ENCODE measurements at places on chromosomes 6 and 20.

DNA sequence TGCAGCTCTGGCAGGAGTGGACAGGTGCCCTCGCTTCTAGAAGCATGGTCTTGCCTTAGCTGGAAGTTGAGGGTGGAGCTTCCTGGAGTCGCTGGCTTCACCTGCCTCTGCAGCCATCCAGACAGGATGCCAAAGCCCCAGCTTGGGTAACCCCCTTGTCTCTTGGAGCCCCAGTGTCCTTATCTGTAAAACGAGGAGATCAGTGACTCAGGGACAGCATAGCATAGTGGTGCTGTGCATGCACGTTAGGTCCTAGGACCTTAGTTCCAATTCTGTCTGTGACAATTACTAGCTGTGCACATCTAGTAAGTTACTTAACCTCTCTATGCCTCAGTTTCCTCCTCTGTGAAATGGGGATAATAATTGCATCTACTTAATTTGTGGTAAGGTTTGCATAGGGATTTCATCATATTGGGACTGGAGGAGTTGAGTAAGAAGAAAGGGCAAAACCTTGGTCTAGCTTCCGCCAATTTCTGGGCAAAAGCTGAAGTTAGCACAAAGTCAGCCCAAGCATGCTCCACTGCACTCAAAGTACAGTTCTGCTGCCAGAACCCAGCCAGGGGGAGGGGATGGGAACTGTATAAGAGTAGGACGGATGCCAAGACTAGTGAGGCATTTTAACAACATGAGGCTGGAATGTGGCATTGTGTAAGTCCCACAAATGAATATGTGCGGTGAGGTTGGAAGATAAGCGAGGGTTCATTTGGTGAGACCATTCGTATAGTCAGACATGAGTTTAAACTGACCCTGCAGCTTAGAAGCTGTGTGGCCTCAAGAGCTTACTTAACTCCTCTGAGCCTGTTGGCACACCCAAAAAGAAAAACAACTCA lies 24.5 kb downstream of the TOX2 start:
- DNase-seq = peak; percentile 81
- H3K4me3 ChIP-seq = no peak overlapping the region
- peak overlapping the region; percentile 86 for H3K27ac ChIP-seq
- H3K27me3 ChIP-seq = no peaks in the 10 kb centered on the region

DNA sequence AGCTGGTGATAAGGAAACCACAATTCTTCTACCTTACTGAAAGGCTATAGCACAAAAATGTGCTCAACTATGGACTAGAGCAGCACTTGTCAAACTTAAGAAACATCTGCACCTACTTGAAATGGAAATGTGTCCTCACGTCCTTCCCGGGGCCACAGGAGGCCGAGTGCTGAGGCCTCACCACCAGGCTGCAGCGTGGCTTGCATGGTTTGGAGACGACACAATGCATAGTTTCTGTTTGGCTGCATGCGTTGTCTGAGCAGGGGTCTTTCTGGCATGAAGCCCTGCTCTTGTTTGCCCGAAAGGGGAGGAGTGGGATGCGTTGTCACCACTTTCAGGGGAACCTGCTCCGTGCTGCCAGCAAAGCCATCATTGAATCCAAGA lies 228.8 kb downstream of the TTLL2 start:
- H3K27ac ChIP-seq = no peak overlapping the region
- no peak for DNase-seq
- no peaks in the 10 kb centered on the region for H3K4me1 ChIP-seq

DNA sequence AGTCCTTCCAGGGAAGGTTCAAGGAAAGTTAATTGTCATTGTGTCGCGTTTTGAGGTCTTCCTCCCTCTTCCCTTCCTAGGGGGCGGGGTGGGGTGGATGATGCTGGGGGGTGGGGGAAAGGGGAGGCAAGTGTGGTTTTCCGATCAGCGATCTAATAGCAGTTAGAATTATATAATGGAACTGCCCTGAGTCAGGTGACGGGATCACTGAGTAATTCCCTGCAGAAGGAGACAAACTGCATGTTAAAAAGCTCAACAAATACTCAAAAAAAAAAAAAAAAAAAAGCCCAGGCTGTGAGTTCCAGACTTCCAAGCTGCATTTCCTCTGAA lies 240.4 kb downstream of the PHACTR1 start:
- H3K4me3 ChIP-seq = peak overlapping the region; percentile 63
- H3K27ac ChIP-seq = no peak overlapping the region
- peaks cover 15% of the 10 kb centered on the region for H3K27me3 ChIP-seq
- H3K4me1 ChIP-seq = peaks cover 5% of the 10 kb centered on the region
- DNase-seq = no peak
- H3K36me3 ChIP-seq = no peaks in the 10 kb centered on the region

DNA sequence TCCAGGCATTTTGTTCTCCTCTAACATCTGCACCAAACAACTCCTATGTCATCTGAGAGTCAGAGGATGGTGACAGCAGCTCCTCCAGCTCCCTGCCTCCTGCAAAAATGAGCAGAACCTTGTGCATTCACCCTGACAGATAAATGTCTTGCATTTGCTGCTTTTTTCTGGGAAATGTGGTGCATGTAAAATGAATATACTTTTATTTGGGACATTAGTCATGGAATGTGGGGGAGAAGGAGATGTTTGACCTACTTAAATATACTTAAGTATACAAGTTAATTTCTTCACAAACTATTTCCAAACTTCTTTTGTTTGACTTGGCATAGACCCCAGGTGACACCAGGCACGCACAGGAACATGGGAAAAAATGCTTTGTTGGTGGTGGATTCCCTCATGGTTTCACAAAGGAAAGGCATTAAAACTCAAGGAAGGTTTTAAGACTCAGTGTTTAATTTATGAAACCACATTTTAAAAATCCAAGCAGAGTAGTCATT lies 181.8 kb upstream of the MCHR2 start:
- no peaks in the 10 kb centered on the region for H3K4me1 ChIP-seq
- no peak overlapping the region for H3K27ac ChIP-seq
- no peak overlapping the region for H3K4me3 ChIP-seq
- no peaks in the 10 kb centered on the region for H3K36me3 ChIP-seq

DNA sequence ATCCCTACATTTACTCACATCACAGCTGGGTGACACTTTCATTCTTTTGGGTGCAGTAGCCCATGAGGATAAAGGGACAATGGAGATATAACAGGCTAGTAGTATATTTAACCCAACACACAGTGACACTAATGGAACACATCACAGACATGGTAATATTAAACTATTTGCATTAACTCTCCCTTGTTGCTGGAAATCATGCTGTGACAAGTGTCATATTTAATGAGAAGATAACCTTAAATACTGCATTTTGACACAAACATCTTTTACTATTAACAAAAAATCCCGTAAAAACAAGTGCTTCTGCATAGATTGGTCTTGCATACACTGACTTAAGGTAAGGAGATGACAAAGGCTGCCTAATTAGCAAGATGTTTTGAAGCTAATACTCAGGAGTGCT lies 45.5 kb downstream of the CNR1 start:
- H3K4me1 ChIP-seq = no peaks in the 10 kb centered on the region
- DNase-seq = no peak
- no peaks in the 10 kb centered on the region for H3K36me3 ChIP-seq
- H3K27ac ChIP-seq = no peak overlapping the region

GRCh38 chr6:48061265-48061990 lies 49.6 kb downstream of the PTCHD4 start:
- H3K36me3 ChIP-seq = no peaks in the 10 kb centered on the region
- H3K4me3 ChIP-seq = no peak overlapping the region
- H3K27ac ChIP-seq = no peak overlapping the region

GRCh38 chr20:25398376-25399036 lies 7.9 kb upstream of the ABHD12 start:
- H3K4me1 ChIP-seq = peaks cover 43% of the 10 kb centered on the region
- no peaks in the 10 kb centered on the region for H3K36me3 ChIP-seq
- H3K4me3 ChIP-seq = no peak overlapping the region
- H3K27ac ChIP-seq = peak overlapping the region; percentile 89

- no peak for DNase-seq
- no peaks in the 10 kb centered on the region for H3K27me3 ChIP-seq
- H3K27ac ChIP-seq = no peak overlapping the region
Measured at GRCh38 chr20:4944518-4945313, 56.6 kb downstream of the SLC23A2 start.

- H3K36me3 ChIP-seq = no peaks in the 10 kb centered on the region
- H3K27ac ChIP-seq = no peak overlapping the region
- H3K27me3 ChIP-seq = no peaks in the 10 kb centered on the region
- no peak overlapping the region for H3K4me3 ChIP-seq
- no peak for DNase-seq
Measured at GRCh38 chr20:12927489-12927888, 81.3 kb upstream of the SPTLC3 start.

DNA sequence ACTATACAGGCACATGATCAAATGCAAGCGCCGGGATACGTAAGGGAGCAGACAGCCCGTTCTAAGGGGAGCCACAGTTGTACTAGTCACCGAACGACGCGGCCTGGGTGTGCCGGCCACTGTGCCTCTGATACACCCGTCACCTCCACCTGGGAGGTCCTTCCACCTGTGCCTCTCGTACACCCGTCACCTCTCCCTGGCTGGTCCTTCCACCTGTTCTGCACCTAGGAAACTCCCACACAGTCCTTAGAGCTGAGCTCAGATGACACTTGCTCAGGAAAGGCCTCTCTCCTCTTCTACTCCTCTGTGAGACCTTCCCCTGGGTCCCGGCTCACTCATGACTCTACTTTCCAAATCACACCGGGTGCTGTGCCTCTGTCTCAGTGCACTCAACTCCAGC lies 245.0 kb downstream of the TTLL2 start:
- H3K27me3 ChIP-seq = no peaks in the 10 kb centered on the region
- H3K27ac ChIP-seq = no peak overlapping the region
- no peaks in the 10 kb centered on the region for H3K36me3 ChIP-seq
- H3K4me1 ChIP-seq = no peaks in the 10 kb centered on the region

DNA sequence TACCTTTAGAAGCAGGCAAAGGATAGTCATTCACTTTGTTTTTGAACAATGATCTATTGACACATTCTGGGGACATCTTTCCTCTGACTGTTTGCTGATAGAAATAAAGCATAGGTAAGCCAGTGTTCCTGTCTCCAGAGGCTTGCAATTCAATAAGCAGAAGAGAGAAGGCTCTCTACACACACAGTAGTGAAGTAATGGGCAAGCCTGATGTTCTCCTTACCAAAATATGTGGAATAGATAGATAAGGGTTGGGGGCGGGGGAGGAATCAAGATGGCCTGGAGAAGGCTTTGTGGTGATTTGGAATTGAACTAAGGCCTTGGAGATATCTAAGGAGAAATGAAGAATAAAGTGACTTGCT lies 27.3 kb downstream of the PAQR8 start:
- no peaks in the 10 kb centered on the region for H3K36me3 ChIP-seq
- no peak for DNase-seq
- no peak overlapping the region for H3K4me3 ChIP-seq
- H3K4me1 ChIP-seq = peaks cover 15% of the 10 kb centered on the region
- H3K27ac ChIP-seq = peak overlapping the region; percentile 3
- no peaks in the 10 kb centered on the region for H3K27me3 ChIP-seq

- no peak overlapping the region for H3K4me3 ChIP-seq
- no peaks in the 10 kb centered on the region for H3K4me1 ChIP-seq
- no peak for DNase-seq
Measured at GRCh38 chr6:22418714-22419113, 121.9 kb upstream of the PRL start.

DNA sequence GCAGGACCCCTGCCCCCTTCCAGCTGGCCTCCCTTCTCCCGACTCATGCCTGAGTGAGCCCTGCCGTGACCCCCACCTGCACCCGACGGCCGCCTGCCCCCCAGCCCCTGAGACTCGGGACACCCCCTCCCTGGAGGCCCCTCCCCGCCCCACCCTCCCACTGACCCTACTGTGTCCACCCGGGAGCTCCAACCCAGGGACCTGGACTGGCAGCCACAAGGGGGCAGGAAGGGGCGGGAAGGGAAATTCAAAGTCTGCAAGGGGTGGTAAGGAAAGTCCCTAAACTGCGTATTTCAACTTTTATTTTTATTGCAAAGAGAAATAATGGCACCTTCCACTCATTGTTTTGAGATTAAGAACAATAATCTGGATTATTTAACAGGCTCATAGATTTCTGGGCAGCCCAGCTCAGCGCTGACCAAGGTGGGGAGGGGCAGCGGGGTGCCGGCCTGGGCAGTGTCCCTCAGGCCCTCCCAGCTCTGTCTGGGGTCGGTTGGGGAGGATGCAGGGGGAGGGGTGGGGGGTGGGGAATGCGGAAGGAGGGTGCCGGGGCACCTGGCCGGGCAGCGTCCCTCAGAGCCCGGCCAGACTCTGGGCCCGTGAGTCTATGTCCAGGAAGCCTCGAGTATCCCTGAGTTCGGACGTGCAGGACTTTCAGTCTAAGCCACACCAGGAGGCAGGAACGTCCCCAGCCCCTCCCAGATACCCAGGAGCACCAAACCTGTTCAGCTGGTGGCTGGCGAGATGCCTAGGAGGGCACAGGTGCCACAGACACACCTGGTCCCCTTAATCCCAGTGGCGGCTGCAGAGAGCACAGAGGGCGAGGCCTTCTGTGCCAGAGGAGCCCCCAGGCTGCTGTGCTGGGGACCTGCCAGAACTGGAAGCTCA lies 1.3 kb upstream of the PTK6 start:
- H3K27me3 ChIP-seq = no peaks in the 10 kb centered on the region
- H3K4me3 ChIP-seq = peak overlapping the region; percentile 70

- no peak for DNase-seq
- H3K4me3 ChIP-seq = no peak overlapping the region
- peaks cover 14% of the 10 kb centered on the region for H3K36me3 ChIP-seq
- peaks cover 3% of the 10 kb centered on the region for H3K4me1 ChIP-seq
- H3K27ac ChIP-seq = no peak overlapping the region
- no peaks in the 10 kb centered on the region for H3K27me3 ChIP-seq
Measured at GRCh38 chr6:157187182-157188083, 135.9 kb downstream of the TMEM242 start.
